Left hindlimb (tissue), 1 donor: ENCODE measurements at places on chromosomes 12 and 14.

- DNase-seq: no peak
Observed at GRCh38 chr14:56817396-56817921, 7.2 kb upstream of the OTX2 start.

DNA sequence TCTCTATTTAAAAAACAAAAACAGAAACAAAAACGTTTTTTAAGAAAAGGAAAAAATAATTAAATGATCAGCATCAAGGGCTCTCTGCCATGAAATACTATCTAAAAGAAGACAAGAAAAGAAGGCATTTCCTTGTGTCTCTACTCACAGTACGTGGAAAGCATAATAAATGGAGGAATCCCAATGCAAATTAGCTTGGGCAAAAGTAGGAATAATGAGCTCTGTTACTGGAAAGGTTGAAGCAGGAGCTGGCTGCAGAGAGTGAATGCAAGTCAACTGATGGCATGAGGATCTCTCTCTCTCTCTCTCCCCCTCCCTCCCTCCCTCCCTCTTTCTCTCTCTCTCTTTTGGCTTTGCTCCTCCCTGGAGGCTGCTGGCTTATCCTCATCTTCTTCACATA lies 85.9 kb downstream of the TBX3 start:
- DNase-seq: no peak

- no peak for DNase-seq
Observed at GRCh38 chr12:53927220-53928029, 11.2 kb upstream of the HOXC13 start.

- no peak for DNase-seq
Observed at GRCh38 chr14:75977582-75977943, 4.2 kb downstream of the TGFB3 start.

DNA sequence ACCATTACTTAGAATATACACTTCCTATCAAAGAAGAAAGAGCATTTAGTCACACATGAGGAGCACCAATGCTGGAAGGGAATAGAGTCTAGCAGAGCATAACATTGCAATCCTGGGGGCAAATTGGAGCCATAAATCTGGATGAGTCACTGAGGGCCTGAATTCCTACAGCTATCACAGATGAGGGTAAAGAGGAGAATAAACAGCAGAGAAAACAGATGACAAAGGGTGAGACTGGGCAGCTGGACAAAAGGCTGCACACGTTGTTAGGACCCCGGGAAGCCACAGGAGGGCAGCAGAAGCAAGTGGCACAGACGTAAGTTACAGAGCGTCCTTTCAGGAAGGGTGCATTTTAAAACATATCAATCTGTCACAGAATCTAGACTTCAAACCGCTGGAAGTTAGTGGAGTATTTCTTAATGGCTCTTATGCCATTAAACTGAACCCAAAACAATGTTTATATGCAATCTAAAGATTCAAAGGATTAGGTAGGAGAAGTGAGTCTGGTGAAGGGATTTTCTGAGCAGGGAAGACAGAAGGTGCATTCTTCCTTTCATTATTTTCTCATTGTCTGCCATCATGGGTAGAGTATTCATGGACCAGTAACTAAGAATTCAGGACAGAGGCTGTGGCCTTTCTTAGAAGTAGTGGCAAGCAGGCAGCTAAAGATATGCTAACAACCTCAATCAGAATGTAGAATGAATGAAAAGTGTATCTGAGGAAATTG lies 159.8 kb upstream of the DAAM1 start:
- peak; percentile 69 for DNase-seq

DNA sequence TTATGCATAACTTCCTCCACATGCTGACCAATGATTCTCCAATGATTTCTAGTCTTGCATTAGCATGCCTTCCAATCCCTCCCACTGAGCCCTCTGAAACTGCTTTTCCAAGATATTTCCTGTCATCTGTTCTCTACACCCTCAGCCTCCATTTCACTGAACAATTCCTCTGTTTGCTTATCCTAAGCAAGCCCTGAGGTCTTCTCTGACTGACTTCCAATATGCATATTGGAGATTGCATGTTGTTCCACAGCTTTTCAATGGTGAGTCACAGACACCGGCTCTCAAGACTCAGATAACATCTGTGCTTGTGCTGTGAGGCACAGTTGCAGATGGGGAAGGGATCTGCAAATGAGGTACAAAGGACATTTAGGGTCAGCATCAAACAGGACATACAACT lies 141.0 kb downstream of the SLC16A7 start:
- DNase-seq: no peak

DNA sequence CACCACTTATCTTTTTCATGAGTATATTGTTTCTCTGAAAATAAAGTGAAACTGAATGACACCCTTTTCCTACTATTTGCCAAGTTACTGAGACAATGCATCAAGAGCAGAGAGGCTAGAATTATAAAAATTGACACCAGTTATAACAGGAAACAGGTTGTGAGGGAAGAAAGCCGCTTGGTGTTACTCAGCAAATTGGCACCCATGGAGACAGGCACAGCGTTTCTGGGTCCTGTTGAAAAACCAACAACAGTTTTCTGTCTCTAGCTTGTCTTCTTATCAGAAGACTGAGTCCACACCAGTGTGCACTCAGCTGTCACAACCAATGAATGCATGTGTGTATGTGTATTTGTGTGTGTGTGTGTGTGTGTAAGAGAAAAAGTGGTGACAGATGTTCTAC lies 267.7 kb downstream of the KCNH5 start:
- no peak for DNase-seq
